Lung microvascular endothelial cell (primary cell): ENCODE measurements at places on chromosomes 5 and 9. TPM values are rescaled to one million over a fixed set of nuclear protein-coding genes. Genes with fewer than 3 reads are reported as not detected.

ANKRD20A1 gene
- total RNA-seq = 0.87 and 4.4 TPM in 2 replicates

GRCh38 chr5:116497631-116498030 is 77.0 kb downstream of the SEMA6A start:
- DNase-seq = peak; percentile 8

DNA sequence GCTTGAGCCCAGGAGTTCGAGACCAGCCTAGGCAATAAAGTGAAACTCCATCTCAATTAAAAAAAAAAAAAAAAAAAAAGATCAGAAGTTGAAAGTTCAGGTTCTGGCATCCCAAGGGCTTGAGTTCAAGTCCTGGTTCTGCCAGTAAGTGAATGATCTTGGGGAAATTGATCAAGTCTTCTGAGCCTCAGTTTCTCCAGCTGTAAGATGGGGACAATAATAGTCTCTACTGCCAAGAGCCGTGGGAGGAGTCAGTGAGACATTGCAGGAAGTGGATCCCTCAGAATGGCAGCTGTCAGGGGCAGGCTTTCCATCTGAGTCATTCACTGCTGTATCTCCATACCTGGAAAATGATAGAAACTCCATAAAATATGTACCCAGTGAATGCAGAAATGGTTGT is 37.8 kb upstream of the FUBP3 start:
- DNase-seq = no peak

DNA sequence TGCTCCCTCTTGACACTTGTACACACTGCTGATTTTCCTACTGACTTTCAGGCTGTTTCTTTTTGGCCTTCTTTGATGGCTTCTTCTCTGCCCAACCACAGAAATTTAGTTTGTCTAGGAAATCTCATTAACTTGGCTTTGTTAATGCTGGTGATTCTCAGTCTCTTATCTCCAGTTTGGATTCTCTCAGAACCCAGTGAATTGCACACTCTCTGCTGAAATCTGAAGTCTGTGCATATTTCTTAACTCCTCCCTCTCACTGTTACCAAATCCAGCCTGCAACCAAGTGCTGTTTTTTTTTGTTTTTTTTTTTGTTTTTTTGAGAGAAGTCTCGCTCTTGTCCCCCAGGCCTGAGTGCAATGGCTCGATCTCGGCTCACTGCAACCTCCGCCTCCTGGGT is 117.2 kb downstream of the CDC42SE2 start:
- no peak for DNase-seq

DNA sequence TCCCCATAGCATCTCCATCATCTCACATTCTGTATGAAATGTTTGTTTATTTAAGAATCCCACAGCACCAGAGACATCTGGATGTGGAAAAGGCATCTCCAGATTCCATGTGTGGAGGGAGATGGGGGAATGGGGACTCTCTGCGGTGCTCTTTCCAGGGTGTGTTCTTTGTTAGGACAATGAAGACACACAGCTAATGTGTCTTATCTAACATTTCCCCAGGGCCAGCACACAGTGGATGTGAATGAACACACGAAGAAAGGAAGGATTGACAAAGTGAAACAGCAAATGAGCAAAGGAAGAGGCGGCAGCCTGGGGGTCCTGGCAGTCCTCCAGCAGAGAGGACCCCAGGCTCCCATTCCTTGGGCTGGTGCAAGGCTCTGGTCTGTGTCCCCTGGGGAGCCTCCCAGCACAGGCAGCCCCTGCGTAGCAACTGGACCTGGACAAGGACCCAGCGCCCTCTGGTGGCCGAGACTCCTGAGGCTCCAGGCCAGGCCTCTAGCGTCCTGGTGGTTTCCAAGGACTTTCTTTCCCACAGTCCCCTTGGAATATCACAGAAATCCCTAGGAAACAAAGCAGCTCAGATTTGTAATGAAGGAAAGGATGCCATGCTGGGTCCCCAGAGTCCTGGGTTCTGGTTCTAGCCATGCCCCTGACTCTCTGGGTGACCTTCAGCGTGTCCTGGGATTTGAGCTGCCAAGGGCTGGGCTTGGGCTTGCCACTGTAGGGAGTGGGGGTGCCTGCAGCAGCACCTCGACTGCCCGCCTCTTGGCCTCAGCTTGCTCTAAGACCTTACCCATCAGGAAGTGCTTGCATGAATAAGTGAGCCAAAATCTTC is 3.5 kb upstream of the PDLIM7 start:
- peak; percentile 89 for DNase-seq

GRCh38 chr5:107874795-107875194 is 204.1 kb upstream of the EFNA5 start:
- DNase-seq = no peak

- DNase-seq = no peak
These were observed 1079.4 kb upstream of the COX7C start for GRCh38 chr5:85538362-85538761.

- no peak for DNase-seq
These were observed 3.3 kb downstream of the FIBCD1 start for GRCh38 chr9:130935648-130936271.

- peak; percentile 97 for DNase-seq
These were observed at the start of gene NR2F1 for GRCh38 chr5:93582677-93583438. TSS of gene NR2F1 (plus strand) at chr5:93583222. CDS start at chr5:93585024, 1,802 bp downstream.

DNA sequence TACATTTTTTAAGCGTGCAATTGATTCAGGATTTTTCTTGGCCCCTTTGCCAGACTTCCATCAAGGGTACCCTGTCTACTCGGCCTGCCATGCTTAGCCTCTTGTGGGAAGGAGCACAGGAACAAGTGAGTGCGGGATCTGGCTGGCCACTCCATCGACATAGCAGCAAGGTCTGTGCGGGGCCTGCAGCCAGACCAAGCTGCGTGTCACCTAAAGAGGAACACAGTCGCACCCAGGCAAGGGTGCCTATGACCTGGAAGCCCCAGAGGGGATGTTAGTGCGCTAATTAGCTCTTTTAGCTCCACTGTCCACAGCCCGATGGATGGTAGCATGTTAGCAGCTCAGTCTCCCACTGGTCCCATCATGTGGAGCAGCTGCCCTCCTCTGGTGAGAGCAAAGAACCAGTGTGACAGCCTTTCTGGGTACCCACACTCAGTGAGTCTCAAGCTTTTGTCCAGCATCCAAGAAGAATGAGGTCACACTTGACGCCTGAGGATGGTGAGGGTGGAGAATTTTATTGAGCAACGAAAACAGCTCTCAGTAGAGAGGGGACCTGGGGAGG is 38.7 kb downstream of the FTMT start:
- no peak for DNase-seq

FRRS1L gene
- total RNA-seq = under 0.01 TPM in 1 of 2 replicates, not detected in the other

DNA sequence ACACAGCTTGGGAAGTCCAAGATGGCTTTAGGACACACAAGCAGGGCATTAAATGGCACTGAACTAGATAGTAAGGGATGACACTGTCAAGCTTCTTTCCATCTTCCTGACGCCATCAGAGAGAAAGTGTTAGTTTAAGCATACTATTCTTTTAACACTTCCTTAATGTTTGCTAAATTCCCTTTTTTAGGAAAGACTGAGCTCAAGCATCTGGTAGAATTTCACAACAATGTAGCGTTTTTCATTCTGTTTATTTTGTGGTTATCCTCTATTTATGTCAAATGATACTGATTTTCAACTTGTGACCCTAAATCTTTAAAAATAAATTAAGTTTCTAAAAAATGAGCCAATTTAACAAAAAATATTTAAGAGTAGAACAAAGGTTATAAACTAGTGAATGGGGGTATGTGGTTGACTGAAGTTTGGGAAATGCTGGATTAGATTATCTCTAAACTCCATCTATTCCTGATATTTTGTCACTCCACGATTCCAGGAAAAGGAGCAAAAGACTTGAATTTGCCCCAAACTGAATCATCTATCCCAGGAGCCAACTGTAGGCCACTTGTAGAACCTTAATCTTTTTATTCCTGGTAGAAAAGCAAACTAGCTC is 147.4 kb upstream of the KLF9 start:
- DNase-seq = no peak

- DNase-seq = no peak
These were observed 23.6 kb upstream of the ELL2 start for GRCh38 chr5:95985249-95985648.

DNA sequence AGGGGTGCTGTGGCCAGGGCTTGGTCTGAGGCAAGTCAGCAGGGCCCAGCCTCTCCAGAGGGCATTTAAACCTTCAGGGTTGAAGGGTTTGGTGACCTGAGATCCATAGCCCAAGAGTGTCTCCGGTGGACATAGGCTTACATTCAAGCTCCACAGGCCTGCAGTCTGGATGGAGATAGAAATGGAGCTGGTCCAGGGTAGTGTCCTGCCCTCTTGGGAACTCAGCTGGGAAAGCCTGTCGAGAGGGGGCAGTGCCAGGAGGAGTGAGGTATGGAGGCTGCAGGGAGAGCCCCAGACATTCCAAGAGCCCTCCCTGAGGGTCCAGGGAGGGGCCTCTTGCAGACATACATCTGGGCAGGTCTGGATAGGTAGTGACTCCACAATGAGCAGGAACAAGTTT is 177.0 kb upstream of the MVB12B start:
- no peak for DNase-seq

DNA sequence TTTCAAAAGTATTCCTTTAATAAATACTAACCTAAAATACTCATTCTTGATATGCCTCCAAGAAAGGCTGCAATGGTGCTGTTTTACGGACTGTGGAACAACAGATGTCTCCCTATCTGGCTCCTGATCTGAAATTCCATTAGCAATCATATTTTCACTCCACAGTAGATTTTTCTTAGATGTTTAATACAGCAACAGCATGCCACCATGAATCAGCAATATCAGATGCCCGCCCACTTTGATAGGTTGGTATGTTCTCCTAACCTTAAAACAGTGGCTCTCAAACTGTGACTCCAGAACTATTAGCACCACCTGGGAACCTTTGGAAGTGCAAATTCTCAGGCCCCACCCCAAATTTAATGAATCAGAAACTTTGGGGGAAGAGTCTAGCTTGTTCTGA is 110.2 kb downstream of the MLLT3 start:
- no peak for DNase-seq

- no peak for DNase-seq
These were observed 11.5 kb upstream of the ALDH1B1 start for GRCh38 chr9:38380872-38381534.

AGXT2 gene
- not detected in 2 replicates for total RNA-seq

POU5F2 gene
- 0.22 and 0.40 TPM in 2 replicates for total RNA-seq

GRCh38 chr5:174755106-174755505 is 30.7 kb downstream of the MSX2 start:
- DNase-seq = no peak

- no peak for DNase-seq
These were observed 21.1 kb upstream of the TMEM174 start for GRCh38 chr5:73151766-73152410.

LCN10 gene
- total RNA-seq = not detected in 2 replicates

SPINK6 gene
- total RNA-seq = not detected in 2 replicates

DNA sequence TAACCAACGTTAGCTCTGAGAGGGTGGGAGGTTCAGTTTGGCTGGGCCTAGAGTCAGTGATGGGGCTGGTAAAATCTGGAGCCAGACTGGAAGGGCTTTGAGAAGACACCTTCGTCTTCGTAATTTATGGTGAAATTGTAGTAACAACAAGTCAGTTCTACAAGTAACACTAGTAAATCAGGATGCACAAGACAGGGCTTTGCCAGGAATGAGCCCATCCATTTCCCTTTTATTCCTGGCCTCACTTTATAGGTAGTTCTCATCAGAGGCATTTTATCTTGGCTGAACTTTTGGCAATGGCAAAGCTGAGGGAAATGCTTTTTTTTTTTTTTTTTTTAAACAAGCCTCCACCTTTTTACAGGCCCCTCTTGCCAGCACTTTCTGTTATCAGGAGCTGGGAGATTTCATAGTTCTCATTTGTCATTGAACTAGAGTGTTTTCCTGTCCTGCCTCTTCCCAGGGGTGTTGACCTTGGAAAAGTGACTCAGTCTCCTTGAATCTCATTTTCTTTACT is 110.5 kb upstream of the KLF4 start:
- DNase-seq = peak; percentile 63

DNA sequence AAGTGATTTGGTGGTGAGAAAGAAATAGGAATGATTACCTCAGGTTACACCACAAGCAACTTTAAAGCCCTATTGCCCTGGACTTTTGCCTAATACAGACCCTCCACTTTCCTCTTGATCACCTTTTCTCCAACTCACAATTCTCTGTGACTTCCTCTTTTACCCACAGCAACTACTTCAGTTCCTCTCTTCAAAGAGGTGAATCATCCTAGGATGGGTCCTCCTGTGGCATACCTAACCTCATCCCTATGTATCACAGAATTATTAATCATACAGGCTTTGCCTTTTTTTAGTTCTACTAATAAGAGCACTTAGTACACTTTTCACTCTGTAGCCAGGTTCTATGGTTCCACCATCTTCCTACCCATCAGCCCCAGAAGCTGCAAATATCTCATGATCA is 19.6 kb upstream of the INSL6 start:
- DNase-seq = no peak

GRCh38 chr9:9045072-9045471 is 1245.5 kb upstream of the DMAC1 start:
- no peak for DNase-seq

- DNase-seq = no peak
These were observed 8.6 kb downstream of the ITK start for GRCh38 chr5:157189223-157189622.

- peak; percentile 26 for DNase-seq
These were observed 665 bp downstream of the ASS1 start for GRCh38 chr9:130445268-130445983.

MUSK gene
- not detected in 2 replicates for total RNA-seq

- DNase-seq = no peak
These were observed 1.3 kb upstream of the LCN12 start for GRCh38 chr9:136950656-136951276.

DNA sequence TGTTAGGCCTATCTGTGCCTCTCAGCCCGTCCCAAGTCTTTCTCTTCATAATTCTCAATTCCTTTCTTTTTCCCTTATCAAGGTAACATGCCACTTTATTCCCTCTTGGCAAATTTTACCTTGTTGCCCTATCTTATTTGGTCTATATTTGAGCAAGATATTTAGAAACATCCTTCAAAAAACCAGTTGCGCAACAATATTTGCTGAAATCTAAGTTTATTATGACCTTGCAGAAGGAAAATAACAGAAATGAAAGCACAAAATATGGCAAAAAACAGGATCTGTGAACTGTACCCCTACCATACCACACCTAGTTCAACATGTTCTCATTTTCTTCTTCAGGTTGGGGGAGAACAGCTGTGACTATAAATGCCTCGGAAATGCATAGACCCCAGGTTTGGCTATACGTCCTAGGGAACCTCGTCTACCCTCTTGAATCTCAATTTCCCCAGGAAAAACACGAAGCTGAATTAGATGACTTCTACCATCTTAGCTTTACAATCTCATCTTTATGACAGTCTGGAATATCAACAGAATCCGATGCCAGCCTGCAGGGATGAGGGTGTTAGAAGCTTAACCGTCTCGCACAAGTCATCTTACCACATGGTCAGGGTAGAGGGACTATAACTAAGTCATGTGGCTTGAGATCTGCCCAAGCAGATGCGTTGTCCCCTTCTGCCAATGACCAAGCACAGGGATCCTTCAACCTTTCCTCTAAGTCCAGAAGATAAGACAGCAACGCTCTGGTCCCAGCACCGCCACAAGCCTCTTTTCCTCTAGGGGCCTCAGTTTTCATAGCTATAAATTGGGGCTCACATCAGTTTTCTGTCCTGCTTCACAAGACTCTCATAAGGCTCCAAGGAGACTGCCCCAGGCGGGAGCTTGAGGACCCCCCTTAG is 1.3 kb downstream of the LCP2 start:
- no peak for DNase-seq

- DNase-seq = no peak
These were observed at the start of gene SLC45A2 for GRCh38 chr5:33984671-33985124. TSS of gene SLC45A2 (minus strand) at chr5:33984693. CDS start at chr5:33984583, 110 bp downstream.

IL7R gene
- under 0.01 and 1.3 TPM in 2 replicates for total RNA-seq

PCDHA11 gene
- total RNA-seq = under 0.01 and 0.20 TPM in 2 replicates

- peak; percentile 85 for DNase-seq
These were observed 133.4 kb downstream of the UGCG start for GRCh38 chr9:112029921-112030444.
